ENCODE measurements at places on chromosomes 13 and 19. TPM values are rescaled to one million over a fixed set of nuclear protein-coding genes. Genes with fewer than 3 reads are reported as not detected.

Gene NLRP12
- total RNA-seq: 0.16 TPM

Gene SELENOW
- 151 TPM for total RNA-seq

Gene IGLON5
- total RNA-seq: 3.0 TPM

Gene PIAS4
- total RNA-seq: 22.5 TPM

Gene PSG1
- not detected for total RNA-seq

Gene SULT2A1
- total RNA-seq: not detected

Gene POU2F2
- 3.0 TPM for total RNA-seq

Gene PCCA
- total RNA-seq: 200 TPM

Gene FUT3
- total RNA-seq: not detected

Gene VSTM2B
- total RNA-seq: 12.3 TPM

Gene VSTM1
- not detected for total RNA-seq

Gene ERICH4
- not detected for total RNA-seq

Gene FGF21
- not detected for total RNA-seq

Gene SLC25A23
- 42.6 TPM for total RNA-seq

Gene ZNF749
- 37.1 TPM for total RNA-seq

Gene WDR87
- total RNA-seq: not detected

Gene CEACAM20
- not detected for total RNA-seq

Gene ETV2
- 1.1 TPM for total RNA-seq

Gene CGB7
- not detected for total RNA-seq

Gene QPCTL
- total RNA-seq: 8.0 TPM

Gene COMP
- not detected for total RNA-seq

Gene SLC25A41
- 1.6 TPM for total RNA-seq

Gene RFPL4A
- total RNA-seq: not detected

Gene PLK5
- not detected for total RNA-seq

Gene TEX101
- not detected for total RNA-seq

Gene IFNL1
- not detected for total RNA-seq

Gene EDNRB
- total RNA-seq: 24.6 TPM

Gene TMEM150B
- total RNA-seq: 0.47 TPM

Gene SLC7A9
- total RNA-seq: 1.6 TPM

Gene NUFIP1
- total RNA-seq: 7.5 TPM

Gene IZUMO2
- not detected for total RNA-seq

Gene RNF225
- not detected for total RNA-seq

Gene DACH1
- 3.6 TPM for total RNA-seq

Gene LILRA1
- total RNA-seq: 0.16 TPM

Gene ZNF563
- 1.9 TPM for total RNA-seq

Gene LGALS4
- 1.4 TPM for total RNA-seq

Gene ZNF610
- total RNA-seq: 17.8 TPM

Gene PSG5
- total RNA-seq: not detected

Gene DIRAS1
- 23.1 TPM for total RNA-seq

Gene APOC4
- not detected for total RNA-seq

Gene SMIM24
- total RNA-seq: not detected

Gene FFAR3
- total RNA-seq: not detected

Gene MYADM
- total RNA-seq: 3.3 TPM

Gene TLE2
- total RNA-seq: 6.1 TPM

Gene PPP5C
- total RNA-seq: 53.0 TPM

Gene CBY2
- total RNA-seq: not detected

Gene CCDC122
- 13.4 TPM for total RNA-seq

Gene KIR3DL1
- total RNA-seq: not detected

Gene FOXA3
- total RNA-seq: not detected

Gene ZNF607
- total RNA-seq: 25.9 TPM

Gene PTGER1
- total RNA-seq: not detected

Gene CYP4F22
- not detected for total RNA-seq

Gene C19orf33
- not detected for total RNA-seq

Gene ZNF45
- total RNA-seq: 30.1 TPM

Gene SPRED3
- total RNA-seq: 1.4 TPM

Gene ZNF730
- total RNA-seq: 21.5 TPM

Gene DPF1
- total RNA-seq: 37.4 TPM

Gene SIGLEC7
- 0.16 TPM for total RNA-seq
